ENCODE measurements at places on chromosomes 5 and 9.
A peak's percentile ranks its signal among the peaks of the same experiment; 100 is the strongest.

GRCh38 chr5:37896159-37896558 lies 56.3 kb upstream of the GDNF start:
- no peak for DNase-seq

GRCh38 chr5:107403228-107403953 lies 267.3 kb downstream of the EFNA5 start:
- DNase-seq: no peak

DNA sequence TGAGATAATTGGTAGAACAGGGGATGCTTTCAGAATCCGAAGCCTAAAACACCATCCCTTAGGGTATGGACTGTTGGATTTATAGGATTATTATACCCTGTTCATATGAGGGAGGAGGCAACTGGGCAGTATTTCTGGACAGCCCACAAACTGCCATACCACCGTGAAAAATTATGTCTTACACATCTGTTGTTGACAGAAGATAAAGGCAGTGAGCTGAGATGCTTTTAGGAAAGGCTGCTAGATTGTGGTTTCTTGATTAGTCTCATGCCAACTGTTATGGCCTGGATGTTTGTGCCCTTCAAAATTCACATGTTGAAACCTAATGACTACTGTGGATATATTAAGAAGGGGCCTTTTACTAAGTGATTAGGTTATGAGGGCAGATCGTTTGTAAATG lies 83.7 kb upstream of the DHFR start:
- no peak for DNase-seq

GRCh38 chr5:14463629-14464028 lies 118.0 kb upstream of the OTULINL start:
- DNase-seq: no peak

- no peak for DNase-seq
Measured at GRCh38 chr9:80842389-80842788, 847.0 kb downstream of the TLE1 start.

GRCh38 chr9:135166565-135166964 lies 79.1 kb downstream of the OLFM1 start:
- no peak for DNase-seq

GRCh38 chr5:72185496-72186329 lies 78.4 kb downstream of the MAP1B start:
- no peak for DNase-seq

GRCh38 chr9:114372921-114373448 lies 14.8 kb downstream of the AKNA start:
- peak; percentile 74 for DNase-seq

DNA sequence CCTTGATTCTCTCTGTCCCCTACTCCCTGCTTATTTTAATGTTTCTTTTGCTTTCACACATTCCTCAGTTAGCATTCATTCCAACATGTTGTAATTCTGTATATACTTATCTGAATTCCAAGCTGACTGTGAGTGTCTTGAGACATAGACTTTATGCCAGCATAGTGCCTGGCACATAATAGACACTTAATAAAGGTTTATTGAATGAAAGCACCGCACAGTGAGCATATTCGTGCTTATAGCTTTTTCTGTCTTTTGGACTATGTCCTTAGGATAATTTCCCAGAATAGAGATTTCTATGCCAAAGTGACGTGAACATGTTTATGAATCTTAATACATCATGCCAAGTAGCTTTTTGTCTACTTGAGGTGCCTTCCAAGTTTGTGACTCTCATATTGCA lies 174.6 kb downstream of the CD180 start:
- DNase-seq: no peak

DNA sequence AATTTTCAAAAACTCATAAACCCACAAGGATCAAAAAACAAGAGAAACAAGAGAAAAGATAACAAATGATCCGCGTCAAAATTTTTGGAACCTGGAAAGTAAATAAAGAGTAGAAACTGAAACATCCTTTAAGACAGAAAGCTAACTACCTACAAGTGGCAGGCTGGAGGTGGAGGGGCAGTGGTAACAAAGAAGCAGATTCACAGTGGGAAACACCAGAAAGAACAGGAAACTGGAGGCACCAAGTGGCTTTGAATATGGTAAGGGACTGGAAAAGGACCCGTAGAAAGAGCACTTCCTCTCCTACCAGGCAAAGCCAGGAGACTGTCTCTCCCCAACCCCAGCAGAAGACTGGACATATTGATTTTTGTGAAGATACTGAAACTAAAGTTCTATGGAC lies 100.6 kb upstream of the TARS1 start:
- no peak for DNase-seq

DNA sequence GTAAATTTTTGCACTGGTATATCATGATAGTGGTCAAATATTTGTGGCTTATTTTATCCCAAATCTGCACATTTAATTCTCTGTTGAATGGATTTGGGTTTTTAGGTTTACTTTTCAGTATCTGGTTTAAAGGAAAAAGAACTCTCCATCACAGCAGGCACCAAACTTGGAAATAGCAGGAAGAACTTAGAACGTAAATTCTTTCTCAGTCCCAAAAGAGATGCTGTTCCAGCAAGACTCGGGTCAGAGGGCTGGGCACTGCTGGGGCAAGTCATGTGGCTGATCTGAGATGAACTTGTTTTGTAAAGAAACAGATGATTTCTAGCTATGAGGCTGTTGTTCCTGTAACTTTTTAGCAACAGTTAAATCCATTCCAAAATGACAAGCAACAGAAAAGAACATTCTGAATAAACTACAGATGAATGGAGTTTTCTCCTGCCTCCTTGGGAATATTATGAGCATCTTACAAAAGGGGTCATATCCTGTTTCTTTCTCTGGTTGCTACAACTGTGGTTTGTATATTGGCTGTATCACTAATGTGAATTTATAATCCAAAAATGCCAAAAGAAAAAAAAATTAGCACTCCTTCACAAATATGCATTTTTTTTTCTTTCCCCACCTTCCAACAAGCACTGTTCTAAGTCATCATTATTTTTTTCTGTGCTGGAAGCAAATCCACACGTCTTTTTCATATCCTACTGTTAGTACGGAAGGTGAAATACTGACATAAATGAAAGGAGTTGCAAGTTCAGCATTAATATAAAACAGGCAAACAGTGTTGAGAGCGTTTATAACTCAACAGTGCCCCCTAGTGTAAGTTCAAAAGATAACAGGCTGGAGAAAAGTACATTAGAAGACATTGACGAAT lies 31.1 kb downstream of the OR2K2 start:
- peak; percentile 19 for DNase-seq

DNA sequence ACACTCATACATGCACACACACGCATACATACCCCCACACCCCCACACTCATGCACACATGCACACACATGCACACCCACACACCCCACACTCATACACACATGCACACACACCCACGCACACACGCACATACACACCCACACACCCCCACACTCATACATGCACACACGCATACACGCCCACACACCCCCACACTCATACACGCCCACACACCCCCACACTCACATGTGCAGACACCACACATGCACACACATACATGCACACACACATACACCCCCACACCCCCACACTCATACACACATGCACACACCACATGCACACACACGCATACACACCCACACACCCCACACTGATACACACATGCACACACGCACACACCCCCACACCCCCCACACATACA lies 118.3 kb downstream of the COL5A1 start:
- no peak for DNase-seq

DNA sequence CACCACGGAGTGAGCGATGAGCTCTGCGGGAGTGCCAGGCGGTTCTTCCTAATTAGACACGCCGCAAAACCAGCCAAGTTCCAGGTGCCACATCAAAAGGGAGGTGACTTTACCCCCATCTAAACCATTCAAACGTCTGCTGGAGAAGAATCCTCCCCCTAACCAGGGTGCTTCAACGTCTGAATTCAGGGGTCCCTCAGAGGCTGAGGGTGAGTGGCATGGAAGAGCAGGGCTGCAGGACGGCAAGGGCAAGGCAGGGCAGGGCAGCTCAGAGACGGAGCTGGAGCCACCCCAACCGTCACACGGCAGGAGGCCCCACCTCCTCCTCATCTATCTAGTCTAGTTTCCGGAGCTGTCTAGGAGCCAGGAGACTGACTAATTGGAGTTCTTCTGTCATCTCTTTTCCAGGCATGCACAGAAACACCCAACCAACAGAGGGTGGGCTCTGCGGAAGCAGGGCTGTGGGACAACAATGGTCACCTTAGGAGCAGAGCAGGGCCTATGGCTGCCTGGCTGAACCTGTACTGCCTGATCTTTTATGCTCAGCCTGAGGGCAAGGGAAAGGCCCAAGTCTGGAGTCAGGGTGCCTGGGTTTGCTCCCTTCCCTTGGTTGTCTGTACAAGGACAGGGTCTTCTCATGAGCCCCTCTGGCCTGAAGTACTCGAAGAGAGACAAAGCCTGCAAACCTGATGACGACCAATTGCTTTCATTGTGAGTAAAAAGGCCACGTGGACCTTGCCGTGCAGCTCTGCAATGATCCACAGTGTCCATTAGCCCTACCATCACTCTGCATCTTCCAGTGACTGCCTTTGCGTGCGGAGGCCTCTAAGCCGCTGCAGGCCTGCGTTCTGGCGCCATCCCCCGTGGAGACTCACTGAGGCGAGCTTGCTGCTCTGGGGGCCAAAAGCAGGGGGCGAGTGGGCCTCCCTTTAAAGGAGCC lies 81.0 kb upstream of the SLC25A51 start:
- no peak for DNase-seq

GRCh38 chr9:37923118-37923795 lies 19.3 kb upstream of the SLC25A51 start:
- DNase-seq: no peak

DNA sequence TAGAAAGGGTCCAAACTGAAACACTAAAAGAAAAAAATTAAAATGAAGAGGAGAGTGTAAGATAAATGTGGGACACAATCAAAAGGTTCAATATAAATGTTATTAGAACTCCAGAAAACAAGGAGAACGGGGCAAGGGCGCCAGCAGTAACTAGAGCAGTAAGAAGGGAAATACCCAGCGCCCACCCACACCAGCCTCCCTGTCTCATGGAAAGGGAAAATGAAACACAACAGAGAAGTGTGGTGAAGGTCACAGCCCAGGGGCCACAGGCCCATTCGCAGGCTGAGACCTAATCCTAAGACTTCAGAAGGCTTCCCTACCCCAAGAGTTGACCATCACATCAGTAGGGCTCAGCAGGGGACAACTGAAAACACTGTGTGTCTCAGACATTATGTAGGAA lies 45.8 kb upstream of the CLK4 start:
- DNase-seq: no peak

DNA sequence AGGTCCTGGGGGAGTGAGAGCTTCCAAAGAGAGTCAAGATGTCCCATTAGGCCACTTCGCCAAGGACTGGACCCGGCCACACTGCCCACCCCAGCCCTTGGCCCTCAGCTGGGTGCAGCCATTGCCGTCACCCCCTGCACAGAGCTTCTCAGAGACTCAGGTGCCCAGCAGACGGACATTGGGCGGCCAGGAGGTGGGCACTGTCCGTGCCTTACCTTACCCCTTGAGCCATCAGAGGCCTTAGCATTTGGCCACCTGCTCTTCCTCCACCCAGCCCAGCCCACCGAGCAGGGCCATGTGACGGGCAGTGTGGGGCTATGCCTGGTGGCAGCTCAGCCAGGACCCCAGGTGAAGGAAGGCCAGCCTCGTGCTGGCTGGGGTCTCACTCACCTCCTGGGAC lies 3.3 kb upstream of the DNLZ start:
- DNase-seq: no peak

DNA sequence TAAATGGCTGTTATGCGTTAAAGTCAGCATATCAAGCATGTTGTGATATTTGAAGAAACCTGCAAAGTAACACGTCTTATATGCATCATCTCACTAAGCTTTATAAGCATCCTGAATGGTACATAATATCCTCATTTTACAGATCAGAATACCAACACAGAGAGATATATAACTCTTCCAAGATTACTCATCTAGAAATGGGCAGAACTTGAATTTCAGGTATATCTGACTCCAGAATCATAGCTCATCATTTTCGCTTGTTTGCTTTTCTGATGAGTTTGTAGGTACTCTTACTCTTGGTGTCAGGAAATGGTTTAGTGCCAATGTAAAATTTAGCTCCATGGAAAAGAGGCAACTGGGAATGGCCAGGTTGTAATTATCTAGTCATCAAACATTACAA lies 232.3 kb upstream of the ANKH start:
- DNase-seq: no peak

- DNase-seq: no peak
Measured at GRCh38 chr9:20728493-20729220, 44.6 kb downstream of the FOCAD start.

DNA sequence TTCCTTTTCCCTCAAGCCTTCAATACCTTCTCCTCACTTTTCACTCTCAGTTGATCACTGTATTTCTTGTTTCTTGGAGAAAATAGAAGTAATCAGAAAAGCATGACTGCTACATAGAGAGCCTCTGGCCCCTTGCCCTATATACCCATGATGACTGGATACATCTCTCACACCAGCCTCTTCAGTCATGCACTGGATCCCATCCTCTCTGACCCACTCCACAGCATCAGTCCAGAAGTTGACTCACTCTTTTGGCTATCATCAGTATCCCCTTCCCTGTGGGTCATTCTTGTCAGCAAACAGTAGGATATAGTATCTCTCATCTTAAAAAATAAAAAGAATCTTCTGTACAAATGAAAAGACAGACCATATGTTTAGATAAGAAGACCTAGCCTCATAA lies 32.9 kb downstream of the PTCD2 start:
- DNase-seq: no peak

- DNase-seq: no peak
Measured at GRCh38 chr5:168117469-168117868, 174.0 kb upstream of the WWC1 start.

GRCh38 chr9:135504262-135505243 lies 4.1 kb downstream of the MRPS2 start:
- DNase-seq: peak; percentile 46

GRCh38 chr5:87051502-87052113 lies 216.1 kb upstream of the RASA1 start:
- DNase-seq: no peak

DNA sequence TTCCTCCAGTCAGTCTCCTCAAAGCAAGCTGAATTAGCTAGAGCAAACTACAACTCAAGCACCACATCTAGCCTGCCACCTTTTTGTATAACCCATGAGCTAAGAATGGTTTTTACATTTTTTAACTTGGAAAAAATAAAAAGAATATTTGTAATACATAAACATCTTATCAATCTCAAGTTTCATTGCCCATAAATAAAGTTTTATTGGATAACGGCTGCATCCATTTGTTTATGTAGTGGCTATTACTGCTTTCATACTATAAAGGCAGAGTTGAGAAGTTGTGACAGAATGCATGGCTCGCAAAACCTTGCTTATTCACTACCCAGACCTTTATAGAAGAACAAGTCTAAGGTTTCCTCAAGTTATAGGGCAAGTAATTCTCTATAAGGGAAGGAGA lies 95.7 kb downstream of the ELAVL2 start:
- no peak for DNase-seq

DNA sequence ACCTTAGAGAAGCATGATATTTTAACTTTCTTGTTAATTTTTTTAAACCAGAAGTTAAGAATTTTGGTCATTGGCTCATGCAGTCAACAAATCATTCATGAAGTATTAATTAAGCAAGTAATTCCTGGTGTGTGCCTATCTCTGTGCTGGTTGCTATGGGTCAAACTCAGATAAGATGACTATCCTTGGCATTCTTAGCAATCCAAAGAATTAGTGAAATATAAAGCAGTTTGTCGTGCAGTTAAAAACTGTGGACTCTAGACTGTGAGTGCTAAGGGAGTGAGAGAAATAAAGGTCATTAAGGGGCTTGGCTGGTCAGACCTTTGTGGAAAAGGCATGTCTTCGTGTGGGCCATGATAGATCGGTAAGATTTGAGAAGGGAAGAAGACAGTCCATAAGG lies 4.8 kb downstream of the CYFIP2 start:
- no peak for DNase-seq

GRCh38 chr5:170327168-170327567 lies 29.6 kb upstream of the LCP2 start:
- DNase-seq: no peak

- DNase-seq: no peak
Measured at GRCh38 chr5:10580531-10581423, 16.9 kb downstream of the ANKRD33B start.

Measured in T-helper 1 cell (primary cell).